ENCODE measurements at places on chromosomes 3 and 15. TPM values are rescaled to one million over a fixed set of nuclear protein-coding genes. Genes with fewer than 3 reads are reported as not detected.

The MEGF11 gene
- under 0.01 TPM for total RNA-seq

The ENTPD3 gene
- 0.08 TPM for total RNA-seq

The OXTR gene
- total RNA-seq = 0.28 TPM

The MED12L gene
- total RNA-seq = 0.59 TPM

The TOP2B gene
- 46.7 TPM for total RNA-seq

The GRAMD2A gene
- not detected for total RNA-seq

The ISLR gene
- total RNA-seq = 3.2 TPM

The DPPA2 gene
- not detected for total RNA-seq

DNA sequence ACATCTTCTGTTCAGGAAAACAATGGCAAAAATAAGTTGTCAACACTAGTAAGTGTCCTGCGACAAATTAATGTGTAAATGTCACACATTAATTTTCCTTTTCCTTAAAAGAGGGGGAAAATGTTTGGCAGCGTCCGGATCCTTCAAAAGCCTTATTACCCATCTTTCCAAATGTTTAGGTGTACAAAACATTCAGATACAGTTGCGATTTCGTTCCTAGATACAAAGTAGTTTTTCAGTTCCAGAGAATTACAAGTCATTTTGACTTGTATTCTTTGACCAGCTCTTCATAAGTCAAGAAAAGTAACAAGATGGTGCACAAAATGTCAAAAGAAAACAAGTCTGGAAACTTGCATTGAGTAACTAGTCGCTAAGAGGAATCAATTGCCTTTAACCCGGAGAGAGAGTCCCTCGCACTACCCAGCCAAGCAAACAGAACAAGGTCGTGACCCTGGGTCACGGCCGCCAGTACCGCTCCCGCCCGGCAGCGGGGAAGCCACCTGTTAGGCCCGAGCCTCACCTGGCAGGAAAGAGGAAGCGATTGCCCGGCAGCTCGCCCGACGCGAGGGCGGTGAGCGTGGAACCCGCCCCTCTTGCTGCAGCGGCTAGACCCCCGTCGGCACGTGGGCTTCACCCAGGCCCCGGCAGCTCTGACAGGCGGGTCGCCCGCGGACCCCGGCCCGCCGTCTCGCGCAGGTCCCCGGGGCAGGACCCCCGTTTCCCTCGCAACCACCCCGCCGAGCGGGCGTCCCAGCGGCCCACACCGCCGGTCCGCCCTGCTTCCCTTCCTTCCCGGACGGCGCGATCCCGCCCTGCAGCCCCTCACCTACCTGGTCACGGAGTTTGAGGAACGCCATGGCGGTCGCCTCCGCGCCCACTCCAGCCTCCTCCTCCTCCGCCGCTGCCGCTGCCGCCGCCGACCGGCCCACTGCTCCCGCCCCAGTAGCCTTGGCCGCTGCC is 61.0 kb upstream of the ANKRD28 start:
- DNase-seq = peak; percentile 71

DNA sequence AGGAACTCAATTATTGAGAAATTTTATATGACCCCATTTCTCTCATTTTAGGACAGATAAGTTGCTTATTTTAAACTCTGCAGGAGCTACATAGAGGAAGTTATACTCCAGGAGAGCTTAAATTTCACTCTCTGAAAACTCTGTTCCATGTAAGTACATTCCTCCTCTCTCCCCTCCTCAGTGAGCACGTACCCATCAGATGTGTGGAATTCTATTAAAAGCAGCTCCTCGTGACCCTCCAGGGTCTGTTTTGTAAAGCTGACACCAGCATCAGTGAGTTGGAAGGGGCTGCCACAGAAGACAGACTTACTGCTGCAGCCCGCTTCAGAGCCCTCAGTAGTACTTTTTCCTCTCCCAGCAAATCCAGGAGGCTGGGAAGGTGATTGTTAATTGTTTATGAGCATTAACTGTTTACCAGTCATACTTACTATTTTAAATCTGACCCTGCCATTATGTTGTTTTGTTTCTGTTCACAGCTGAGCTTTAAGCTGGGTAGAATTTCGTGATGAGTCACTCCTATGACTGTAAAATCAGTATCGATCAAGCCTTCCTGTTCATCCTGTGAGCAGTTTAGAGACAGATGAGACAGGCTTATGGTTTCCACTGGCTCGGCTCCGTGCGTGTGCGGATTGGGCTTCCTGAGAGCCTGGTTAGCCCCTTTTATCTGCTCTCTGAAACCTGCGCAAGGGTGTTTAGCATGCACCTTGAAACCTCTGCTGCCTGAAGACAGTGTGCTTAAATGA is 20.4 kb downstream of the IGF1R start:
- DNase-seq = no peak

DNA sequence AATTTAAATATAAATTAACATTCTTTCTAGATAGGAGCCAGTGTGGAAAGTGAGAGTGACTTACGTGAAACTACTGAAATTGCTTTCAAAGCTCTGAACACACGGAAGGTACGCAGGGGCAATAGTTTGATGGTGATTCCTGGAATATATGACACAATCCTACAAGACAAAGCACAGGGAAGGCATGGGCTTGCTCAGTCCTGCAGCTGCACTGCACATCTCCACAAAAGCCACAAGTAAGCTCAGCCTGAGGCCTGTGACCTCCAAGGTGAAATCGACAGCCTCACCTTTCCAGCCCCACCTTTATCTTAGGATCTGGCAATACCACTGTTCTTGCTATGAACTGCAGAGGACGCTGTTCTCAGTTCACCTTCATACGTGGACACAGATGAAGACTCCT is 109.3 kb upstream of the SCN10A start:
- no peak for DNase-seq

- DNase-seq = no peak
Observed at GRCh38 chr3:50572801-50573371, 3.6 kb downstream of the HEMK1 start.

DNA sequence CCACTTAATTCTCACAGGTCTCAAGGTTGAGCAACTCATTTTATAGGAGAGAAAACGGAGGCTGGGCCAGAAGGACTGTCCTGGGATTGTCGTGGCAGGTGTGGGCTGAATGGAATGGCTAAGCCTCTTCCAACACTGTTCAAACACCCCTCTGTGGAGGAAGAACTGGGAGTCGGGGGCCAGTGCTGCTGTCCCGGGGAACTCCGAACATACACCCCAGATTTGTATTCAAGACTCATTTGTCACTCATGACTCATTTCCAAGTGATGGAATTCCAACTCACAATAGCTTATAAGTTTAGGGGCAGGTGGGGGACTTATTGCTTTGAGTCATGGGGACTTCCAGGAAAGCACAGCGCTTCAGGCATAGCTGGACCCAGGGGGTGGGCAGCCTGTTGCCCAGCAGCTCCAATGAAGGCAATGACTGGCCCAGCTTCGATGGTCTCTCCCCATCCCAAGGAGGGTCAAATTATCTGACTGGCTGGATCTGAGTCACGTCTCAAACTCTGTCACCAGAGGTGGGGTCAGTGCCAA is 72.5 kb downstream of the TM2D3 start:
- DNase-seq = no peak

GRCh38 chr15:69421498-69421897 is 7.3 kb downstream of the KIF23 start:
- DNase-seq = no peak

GRCh38 chr3:157916672-157917071 is 189.5 kb downstream of the SHOX2 start:
- DNase-seq = no peak

DNA sequence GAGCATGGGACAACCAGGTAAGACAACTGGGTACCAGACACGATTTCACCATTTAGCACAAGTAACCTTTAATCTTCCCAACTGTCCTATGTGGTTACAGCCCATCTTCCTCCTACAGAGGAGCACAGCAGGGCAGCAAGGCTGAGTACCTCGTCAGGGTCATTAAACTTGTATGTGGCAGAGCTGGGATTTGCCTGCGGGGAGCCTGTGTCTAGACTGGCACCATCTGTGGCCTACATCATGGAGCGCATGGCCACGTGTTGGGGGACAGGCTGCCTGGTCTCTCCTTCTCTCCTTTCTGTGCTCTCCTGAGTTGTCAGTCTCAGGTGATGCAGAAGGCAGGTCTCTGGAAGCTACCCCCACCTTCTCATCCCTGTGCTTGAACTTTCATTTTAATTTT is 32.2 kb downstream of the GOLGA6A start:
- no peak for DNase-seq

GRCh38 chr3:158970006-158970405 is 168.2 kb downstream of the MFSD1 start:
- no peak for DNase-seq

DNA sequence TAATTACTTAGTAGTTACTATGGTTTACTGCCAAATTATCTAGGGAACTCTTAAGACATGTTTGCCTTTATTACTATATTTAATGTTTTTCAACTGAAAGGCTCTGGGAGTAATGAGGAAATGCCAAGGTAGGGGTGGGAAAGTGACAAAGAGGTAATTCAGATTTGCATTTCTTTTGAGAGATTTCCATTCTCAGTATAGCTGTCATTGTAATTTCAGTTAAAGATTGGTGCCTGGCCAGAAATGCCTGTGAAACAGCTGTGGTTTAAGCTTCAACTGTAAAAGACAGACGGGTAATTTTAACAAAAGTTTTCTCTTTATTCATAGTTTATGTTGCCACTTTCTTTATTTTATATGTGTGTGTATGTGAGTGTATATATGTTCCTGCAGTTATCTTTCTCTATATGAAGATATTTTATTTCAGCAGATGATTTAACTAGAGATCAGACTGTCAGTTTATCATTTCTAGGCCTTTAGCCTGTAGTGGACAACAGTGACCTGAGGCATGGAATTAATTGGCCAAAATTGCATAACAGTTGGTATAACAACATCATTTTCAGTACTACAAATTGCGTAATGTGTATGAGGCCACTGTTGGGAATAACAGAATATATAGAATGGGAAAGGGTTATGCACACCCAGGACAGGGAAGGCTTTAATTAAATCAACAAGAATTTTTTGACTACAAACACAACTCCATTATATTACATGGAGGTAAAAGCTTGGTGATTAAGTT is 119.0 kb downstream of the BBX start:
- DNase-seq = no peak

GRCh38 chr3:72185549-72186399 is 400.8 kb upstream of the PROK2 start:
- DNase-seq = no peak

DNA sequence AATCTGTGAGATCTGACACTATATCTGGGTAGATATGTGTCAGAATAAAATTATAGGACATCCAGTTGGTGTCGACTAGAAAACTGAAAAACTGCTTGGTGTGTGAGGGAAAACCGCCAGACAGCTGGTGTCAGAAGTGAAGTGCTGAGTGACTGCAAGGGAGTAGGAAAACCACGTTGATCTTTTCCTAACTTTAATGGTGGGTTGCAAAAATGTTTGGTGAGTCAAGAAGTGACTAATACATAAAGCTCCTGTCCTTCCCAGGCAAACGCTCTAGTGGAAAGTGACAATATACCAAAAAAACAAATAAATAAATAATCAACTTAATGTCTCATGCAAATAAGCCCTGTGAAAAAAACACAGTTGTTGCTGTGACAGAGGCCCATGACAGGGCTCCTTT is 7.3 kb upstream of the CD96 start:
- DNase-seq = no peak

GRCh38 chr15:94547711-94548110 is 316.4 kb downstream of the MCTP2 start:
- DNase-seq = no peak

GRCh38 chr15:85717212-85717611 is 77.5 kb downstream of the KLHL25 start:
- no peak for DNase-seq

GRCh38 chr15:33934921-33935320 is 33.4 kb upstream of the CHRM5 start:
- no peak for DNase-seq

DNA sequence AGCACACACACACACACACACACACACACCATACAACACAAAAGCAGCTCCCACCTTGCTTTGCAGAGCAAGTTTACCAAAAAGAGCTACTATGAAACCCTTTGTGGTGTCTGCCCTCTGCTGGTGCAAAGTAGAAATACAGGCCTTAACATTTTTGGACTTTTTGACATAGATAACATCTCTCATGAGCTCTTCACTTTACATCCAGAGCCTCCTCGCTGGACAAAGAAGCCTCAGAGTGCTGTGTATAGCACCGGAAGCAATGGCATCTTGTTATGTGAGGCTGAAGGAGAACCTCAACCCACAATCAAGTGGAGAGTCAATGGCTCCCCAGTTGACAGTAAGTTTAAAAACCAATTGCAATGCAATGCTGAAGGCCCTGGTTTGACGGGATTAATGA is 157.9 kb downstream of the CHL1 start:
- peak; percentile 36 for DNase-seq

DNA sequence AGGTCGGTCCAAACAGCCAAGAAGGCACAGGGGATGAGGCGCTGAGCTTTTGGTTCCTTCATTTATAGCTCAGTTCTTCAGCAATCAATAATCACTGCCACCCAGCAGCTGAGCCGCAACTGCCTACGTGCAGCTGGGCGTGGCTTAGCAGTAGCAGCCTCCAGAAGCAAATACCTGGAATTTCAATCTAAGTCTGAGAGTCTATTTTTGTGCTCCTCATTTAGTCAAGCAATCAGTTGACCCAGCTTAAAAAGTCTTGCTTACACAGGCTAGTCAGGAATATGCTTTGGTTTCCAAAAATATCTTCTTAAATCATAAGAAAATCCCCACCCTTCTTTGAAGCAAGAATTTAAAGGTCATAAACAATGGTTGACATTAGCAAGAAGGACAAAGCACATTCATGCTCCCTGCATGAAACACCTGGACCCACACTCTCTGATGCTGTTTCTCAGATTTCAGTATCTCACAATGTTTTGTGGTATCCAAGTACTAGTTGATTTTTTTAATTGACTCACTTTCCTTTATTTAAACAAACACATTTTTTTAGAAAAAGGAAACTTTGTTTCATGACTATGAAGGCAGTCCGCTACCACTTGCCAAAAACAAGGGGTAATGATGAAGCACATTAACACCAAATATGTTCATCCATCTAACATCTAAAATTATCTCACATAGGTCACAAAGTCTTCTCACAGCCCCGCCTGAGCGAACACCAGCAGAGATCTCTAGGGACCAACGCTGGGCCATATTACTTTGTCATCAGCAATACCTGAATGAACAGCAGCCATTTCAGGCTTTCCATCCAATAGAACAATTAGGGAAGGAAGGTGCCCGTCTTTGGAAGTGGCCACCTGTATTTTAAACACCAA is 106.1 kb downstream of the OXNAD1 start:
- no peak for DNase-seq
